ENCODE measurements at places on chromosomes 2 and 18. TPM values are rescaled to one million over a fixed set of nuclear protein-coding genes. Genes with fewer than 3 reads are reported as not detected.

Gene CYP26B1
- total RNA-seq = 10.2 TPM

Gene ATP5F1A
- total RNA-seq = 659 TPM

Gene APCDD1
- 511 TPM for total RNA-seq

Gene GAL3ST2
- not detected for total RNA-seq

Gene GPBAR1
- 0.24 TPM for total RNA-seq

Gene USP34
- total RNA-seq = 107 TPM

Gene CFAP65
- not detected for total RNA-seq

Gene EGR4
- 0.12 TPM for total RNA-seq

Gene TMEM237
- 34.6 TPM for total RNA-seq
